T-helper 22 cell (primary cell): ENCODE measurements at places on chromosomes 5 and 9.

GRCh38 chr9:68416936-68417564 is 60.6 kb downstream of the PGM5 start:
- no peak for DNase-seq

DNA sequence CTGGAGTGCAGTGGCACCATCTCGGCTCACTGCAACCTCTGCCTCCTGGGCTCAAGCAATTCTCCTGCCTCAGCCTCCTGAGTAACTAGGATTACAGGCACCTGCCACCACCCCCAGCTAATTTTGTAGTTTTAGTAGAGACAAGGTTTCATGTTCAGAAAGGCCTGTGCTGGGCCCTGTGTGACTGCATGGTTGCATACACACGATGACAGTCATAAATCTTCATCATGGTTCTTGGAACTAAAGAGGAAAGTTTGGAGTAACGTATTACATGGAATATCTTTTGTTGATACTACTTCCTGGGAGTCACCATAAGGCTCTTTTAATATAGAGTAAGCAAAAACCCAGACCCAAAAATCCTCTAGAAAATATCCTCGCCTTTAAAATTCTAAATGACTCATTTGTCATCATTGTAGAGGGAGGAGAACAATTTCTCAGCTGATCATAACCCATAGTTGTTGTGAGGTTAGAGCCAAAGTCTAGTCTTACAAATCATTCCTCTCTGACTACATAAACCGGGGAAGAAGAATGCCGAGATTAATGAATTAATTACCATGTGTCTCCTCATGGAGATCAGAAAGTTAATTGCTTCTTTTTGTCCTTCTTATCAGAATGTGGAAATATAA is 47.0 kb downstream of the KLF9 start:
- DNase-seq, result no peak

DNA sequence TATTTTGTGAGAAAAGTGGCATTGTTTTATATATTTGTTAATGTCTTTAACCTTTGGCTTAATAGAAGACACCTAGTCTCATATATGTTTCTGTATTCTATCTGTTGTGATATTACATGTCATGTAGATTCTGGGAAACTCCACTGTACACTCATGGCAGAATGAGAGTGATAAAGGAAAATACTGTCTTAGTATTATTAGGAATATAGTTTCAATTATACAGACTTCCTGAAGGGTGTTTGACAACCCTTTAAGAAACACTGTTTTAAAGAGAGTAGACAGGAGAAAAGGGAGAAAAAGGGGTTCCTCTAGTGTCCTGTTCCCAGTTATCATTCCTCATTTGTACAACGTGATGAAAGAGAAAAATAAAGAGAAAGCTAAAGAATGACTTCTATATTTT is 42.1 kb upstream of the SPEF2 start:
- no peak for DNase-seq

- DNase-seq, result no peak
Measured at GRCh38 chr5:177994063-177994462, 2.0 kb downstream of the PROP1 start.

- no peak for DNase-seq
Measured at GRCh38 chr9:78791779-78792178, 494.9 kb downstream of the PSAT1 start.

GRCh38 chr5:16826379-16827125 is 109.5 kb downstream of the MYO10 start:
- DNase-seq, result no peak

GRCh38 chr5:123116058-123116457 is 27.0 kb downstream of the PRDM6 start:
- no peak for DNase-seq

DNA sequence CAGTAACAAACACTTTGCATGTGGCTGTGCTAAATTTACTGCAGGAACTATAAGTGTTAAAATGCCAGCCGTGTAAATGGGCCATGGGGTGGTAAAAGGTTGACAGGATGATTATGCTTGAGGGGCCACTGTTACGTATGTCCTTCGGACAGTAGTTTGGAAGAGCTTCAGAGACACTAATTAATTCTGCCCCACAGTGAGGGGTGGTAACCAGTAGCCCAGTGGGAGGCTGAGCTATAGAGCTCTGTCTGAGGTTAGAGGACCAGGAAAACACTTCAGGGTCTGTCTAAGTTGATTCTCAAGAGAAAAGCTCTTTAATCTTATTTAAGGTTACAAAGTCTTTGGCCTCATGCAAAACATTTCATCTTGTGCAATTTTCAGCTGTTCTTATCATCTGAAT is 176.6 kb downstream of the DMRTA1 start:
- DNase-seq, result no peak

GRCh38 chr9:75167281-75167680 is 79.0 kb downstream of the OSTF1 start:
- DNase-seq, result no peak

GRCh38 chr9:115498303-115498702 is 380.3 kb upstream of the TNC start:
- DNase-seq, result no peak

DNA sequence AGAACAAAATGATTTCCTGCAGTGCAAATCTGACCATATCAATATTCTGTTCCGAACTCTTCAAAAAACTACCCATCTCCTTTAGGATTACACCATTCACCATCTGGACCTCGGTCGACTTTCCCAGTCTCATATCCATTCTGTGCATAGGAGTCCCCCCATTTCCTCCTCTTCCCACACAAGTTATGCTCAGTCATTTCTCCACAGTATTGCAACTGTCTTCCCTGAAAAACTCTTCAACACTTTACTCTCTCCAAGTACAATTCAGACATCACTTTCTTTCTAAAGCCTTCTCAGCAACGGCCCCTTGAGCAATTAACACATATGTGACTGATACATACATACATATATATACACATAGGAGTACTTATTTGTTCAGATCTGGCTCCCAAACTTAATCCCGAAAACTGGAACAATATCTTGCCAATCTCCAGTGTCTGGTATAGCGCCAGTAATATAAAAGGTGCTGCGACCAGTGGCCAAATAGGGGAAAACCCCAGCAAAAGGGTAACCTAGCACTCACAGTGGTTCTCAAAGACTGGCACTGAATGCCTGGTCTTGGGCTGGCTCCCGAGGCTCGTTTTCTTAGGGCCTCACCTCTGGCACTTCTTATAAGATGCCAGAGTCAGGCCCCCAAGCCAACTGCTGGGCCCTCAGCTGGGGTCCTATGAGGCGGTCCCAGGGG is 629 bp downstream of the ZBTB26 start:
- no peak for DNase-seq

- no peak for DNase-seq
Measured at GRCh38 chr9:131669269-131670157, 70.4 kb downstream of the RAPGEF1 start.

GRCh38 chr9:136494531-136495215 is 11.8 kb upstream of the SEC16A start:
- DNase-seq, result no peak

DNA sequence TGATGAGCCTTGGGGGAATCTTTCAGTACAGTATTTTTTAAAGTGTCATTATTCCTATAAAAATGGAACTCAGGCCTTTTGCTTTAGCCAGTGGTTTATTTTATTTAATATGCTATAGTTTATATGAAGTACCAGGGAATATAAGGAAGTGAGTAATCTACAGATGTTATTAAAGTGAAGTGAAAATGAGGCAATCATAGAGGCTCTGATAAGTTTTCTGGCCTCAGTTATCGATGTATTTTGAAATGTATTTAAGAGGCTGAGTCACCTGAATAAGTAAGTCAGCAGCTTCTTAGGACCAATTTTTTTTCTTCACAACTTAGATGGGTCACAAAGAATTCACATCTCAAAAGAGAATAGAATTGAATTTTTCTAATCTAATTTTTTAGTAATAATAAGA is 829.0 kb downstream of the DNAH5 start:
- DNase-seq, result no peak

DNA sequence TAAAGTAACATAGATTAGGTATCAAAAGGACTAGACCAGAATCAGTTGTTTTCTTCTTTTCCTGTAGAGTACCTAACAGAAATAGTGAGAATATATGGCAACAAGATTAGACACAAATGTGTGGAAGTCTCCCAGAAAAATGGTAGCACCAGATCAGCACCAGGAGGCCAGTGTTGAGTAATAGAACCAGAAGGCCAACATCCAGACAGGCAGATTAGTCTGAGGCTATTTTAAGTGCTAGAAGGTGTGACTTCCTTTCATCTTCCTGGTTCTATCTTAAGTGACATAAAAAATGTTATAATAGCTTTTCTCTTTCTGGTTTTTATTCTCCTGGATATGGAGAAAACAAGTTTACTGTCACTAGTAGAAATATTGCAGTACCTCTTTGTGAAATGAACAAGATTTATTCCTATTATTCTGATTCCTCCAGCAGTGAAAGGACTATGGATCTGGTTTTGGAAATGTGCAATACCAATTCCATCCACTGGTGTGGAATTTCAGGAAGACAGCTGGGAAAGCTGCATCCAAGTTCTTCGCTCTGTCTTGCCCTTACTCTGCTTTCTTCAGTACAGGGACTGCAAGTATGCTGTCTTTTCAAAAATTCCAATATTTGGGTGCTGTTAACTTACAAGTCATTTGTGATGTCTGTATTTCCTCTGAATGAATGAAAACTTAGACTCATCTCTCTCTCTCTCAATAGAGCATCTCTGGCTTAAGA is 39.1 kb downstream of the SHLD3 start:
- no peak for DNase-seq

DNA sequence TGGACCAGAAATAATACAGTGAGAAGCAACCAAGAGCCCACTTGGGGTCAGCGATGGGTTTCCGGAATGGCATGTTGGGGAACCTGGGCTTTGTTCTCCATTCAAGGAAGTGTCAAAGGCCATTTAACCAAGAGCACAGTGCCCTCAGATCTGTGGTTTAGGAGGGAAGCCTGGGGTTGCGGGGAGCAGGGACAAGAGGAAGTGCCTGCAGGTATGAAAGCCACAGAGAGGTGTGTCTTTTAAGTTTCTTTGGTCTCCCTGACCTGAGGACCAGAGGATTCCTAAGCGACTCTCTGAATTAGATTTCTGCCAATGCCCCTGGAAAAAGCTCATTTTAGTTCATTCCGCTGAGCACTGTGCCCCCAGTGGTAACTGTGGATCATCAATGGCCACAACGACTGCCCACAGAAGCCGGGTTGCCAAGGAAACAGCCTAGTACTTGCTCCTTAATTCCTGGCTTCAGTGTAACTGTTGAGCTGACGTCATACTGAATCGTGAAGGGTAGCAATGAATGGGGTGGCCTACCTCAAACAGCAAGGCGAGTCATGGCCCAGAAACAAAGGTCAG is 107.3 kb upstream of the SPIN1 start:
- DNase-seq, result no peak

DNA sequence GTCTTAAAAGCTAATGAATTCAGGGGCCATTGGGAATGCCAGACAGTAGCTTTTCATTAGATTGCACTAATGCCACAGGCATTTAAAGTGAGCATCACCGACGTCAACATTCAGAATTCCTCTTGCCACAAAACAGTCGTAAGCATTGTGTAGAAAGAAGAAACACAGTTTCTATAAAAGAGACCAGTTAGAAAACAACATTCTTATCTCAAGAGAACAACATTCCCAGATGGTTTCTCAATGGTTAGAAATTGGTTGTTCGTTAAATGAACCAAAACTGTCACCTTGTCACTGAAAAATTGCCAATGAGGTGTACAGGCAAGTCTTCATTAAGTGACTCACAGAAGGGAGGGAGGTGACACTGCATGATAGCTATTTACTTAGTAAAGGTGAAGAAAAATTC is 401.6 kb upstream of the PRR16 start:
- DNase-seq, result no peak
